ENCODE measurements at places on chromosomes 5 and 9.

GRCh38 chr9:101427957-101428655, 7.5 kb downstream of the ALDOB start:
- DNase-seq = no peak

- no peak for DNase-seq
Measured at GRCh38 chr9:34190996-34191892, 12.4 kb downstream of the UBAP1 start.

DNA sequence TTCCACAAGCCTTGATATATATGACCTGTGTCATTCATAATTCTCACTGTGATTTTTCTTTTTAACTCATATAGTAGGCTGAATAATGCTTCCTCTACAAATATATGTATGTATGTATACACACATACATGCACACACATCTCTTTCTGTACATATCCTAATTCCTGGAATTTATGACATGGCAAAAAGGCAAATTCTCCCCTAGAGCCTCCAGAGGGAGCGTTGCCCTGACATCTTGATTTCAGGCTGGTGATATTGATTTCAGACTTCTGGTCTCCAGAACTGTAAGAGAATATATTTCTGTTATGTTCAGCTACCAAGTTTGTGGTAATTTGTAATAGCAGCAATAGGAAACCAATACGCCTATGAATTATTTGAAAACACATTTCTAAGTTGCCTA, 166.6 kb upstream of the GAS1 start:
- DNase-seq = no peak

DNA sequence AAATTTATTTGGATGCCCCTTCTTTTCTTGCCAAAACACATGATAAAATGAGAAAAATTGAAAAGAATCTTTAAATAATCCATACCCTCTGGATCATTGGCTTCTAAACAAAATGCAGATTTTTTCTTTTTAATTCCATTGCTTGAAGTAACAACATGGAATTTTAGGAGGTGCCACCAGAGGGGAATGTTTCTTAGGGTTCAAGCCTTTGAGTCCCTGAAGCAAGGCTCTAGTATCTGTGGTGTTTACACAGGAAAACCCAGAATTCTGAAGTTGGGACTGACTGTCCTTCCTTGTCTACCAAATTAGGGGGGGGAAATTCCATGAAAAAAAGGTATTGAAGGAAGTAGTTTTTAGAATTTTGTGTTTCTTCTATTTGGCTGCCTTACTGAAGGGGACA, 69.4 kb downstream of the LMNB1 start:
- peak; percentile 37 for DNase-seq

- no peak for DNase-seq
Measured at GRCh38 chr5:134626369-134627014, 6.1 kb downstream of the SAR1B start.
